Adipocyte (in vitro differentiated cells): ENCODE measurements at places on chromosomes 3 and 15.

GRCh38 chr3:53478166-53478830 is 16.1 kb upstream of the CACNA1D start:
- DNase-seq, result no peak

DNA sequence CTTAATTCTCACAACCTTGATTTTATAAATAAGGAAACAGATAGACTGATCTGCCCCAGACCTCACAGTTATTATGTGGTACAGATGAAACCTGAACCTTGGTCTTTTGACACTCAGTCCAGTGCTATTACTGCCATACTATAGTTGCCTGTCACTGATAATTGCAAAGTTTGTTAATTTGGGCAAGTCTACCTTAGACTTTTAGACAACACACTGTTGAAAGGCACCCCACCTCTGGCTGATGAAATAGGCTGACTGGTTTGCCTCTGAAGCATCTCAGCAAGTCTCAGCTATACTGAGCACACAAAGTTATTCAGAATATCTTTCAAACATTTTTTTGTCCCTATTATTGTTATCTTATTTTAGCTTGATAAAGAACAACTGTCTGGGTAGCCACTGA is 53.1 kb upstream of the MAP4 start:
- DNase-seq, result peak; percentile 35

GRCh38 chr15:74392451-74392830 is 25.0 kb upstream of the CYP11A1 start:
- DNase-seq, result peak; percentile 41

- no peak for DNase-seq
Measured at GRCh38 chr3:50243543-50243895, 7.5 kb downstream of the GNAI2 start.

DNA sequence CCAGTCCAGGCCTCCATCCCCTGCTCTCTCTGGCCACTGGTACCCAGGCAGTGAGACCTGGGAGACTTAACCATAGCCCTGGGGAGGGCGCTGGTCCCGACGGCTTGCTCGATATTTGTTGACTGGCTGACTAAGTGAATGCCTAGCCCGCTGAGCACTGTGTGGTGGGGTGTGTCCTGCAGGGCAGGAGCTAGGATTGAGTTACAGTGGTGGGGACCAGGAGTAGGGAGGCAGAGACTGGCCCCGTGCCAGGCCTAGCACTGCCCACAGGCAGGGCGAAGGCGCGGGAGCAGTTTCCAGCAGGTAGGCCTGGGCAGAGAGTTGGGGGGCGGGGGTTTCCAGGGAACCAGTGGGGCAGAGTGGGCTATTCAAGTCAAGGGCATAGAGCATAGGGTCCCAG is at the start of gene VILL:
TSS of gene VILL (plus strand) at position 260 of the 400 bp plus-strand sequence. CDS start 2,887 bp downstream, outside the sequence.
- DNase-seq, result no peak

DNA sequence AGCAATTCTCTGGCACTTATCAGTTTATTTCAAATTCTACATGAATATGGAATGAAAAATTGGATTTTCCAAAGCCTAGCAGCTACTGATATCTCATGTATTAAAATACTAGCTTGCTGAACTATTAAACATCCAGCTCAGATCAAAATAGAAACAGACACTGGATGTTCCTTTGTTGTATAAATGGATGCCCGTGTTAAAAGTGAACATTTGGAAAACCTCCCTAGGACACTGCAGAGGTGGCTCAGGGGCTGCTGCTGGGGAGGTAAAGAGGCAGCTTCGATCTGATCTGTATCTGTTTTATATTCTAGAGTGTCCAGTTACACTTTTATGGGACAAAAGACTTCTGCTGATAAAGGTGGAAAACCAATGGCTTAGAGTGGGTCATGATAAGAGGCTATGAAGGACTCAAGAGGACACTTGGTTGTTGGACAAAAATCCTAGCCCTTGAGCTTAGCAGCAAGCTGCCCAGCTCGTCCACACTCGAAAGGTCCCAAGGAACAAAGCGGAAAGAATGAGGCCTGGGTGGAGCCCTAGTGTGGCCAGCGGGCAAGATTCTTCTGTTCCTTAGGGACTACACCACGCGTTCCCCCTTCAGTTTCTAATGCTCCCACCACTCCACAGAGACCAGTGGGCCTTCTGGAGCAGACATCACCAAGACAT is 9.9 kb downstream of the MESD start:
- no peak for DNase-seq

DNA sequence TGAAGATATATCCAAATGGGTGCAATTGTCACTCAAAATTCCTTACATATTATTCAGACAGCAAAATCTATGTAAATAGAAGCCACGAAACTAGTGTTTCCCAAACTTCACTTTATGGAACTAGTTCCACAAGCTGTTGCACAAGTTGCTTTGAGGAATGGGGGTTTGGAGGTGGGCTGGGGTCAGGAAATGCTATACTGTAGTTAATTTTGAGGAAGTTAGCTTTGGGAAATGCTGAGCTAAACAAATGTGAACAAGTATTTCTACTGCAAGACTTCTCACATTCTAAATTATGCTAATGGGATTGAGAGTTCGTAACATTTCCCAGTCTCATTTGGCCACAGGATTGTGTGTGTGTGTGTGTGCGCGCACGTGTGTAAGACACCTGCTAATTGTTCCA is 28.7 kb upstream of the SAMMSON start:
- no peak for DNase-seq

DNA sequence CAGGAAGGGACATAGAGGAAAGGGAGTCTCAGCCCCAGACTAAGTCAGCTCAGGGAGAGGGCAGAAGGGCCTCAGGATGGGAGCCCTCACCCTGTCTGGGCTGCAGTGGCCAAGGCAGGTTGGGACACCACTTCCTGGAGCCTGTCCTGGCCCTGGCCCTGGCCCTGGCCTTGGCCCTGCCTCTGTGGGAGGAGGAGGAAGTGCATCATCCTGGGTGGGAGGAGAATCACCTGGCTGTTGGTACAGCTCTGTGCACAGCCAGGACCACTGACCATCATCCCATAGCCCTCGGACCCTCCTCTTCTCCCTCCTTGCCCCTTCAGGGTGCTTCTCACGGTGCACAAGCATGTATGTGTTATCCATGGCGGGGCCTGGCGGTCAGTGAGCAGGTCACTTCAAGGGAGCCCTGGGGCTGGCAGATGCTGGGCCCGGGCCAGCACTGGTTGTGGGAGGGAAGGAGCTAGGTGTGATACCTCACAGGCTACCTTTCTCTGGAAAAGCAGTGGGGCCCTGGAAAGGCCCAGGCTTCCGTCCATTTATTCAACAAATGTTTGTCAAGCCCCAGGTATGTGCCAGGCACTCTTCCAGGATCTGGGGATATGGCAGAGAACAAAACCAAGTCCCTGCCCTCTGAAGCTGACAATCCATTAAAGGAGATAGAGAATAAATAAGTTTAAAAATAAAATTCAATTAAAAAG is 8.2 kb upstream of the APEH start:
- no peak for DNase-seq

- DNase-seq, result no peak
Measured at GRCh38 chr3:37668818-37669610, 192.7 kb upstream of the CTDSPL start.

- DNase-seq, result peak; percentile 94
Measured at GRCh38 chr3:65888980-65889706, 149.6 kb downstream of the MAGI1 start.

DNA sequence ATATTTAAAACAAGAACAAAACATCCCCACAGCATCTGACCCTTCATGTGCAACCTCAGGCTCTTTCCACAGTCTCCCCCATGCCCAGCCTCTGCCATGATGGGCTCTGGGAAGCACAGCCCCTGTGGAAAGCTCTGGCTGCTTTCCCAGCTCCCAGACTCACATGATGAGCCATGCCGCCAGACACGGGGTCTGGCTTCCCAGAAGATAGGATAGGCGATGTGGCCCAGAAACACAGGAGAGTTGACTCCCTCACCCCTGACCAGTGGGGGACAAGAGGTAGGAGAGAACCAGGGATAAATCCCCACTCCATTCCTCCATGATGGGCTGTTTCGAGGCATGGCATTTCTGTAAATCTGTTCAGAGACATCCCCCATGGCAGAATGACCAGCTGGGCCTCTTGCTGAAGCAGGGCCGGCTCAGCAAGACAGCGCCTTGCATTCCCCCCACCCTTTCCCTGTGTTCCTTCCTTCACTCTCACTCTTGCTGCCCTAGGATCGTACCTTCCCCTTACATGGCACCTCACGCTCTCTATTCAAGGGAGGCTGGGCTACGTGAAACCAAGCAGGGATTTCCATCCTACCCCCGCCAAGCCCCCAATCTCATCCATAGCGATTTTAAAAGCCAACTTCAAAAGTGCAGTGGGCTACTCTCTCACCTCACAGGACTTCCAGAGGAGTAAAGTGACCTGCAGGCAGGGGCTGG is 192.4 kb downstream of the ABHD5 start:
- DNase-seq, result no peak

GRCh38 chr3:192372616-192373015 is 354.7 kb downstream of the FGF12 start:
- no peak for DNase-seq

DNA sequence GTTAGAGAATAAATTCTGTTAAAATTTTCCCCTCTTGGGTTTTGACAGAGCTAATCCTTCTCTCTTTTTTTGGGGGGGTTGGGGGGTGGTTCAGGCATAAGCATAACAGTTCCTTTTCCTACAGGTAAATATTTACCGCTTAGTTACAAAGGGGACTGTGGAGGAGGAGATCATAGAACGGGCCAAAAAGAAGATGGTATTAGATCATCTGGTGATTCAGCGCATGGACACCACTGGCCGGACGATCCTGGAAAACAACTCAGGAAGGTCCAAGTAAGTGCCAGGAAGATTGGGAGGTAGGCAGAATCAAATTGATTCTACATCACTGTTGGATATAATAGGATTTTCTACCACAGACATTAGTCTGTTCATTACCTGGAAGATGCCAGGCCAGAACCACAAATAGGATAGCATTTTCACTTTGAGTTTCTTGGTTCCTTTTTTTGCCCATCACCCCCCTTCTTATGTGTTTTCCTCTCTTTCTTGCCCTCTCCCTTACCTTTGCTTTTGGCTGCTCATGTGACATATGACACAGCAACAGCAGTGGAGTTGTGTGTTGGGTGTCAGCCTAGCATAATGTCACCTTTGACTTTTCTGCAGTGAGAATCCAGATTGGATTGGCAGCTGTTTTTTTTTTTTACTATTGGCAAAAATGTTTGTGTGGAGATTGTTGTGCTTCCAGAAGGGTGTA is 79.0 kb downstream of the CHD2 start:
- no peak for DNase-seq

- DNase-seq, result peak; percentile 46
Measured at GRCh38 chr3:172285844-172286243, 162.4 kb downstream of the GHSR start.

DNA sequence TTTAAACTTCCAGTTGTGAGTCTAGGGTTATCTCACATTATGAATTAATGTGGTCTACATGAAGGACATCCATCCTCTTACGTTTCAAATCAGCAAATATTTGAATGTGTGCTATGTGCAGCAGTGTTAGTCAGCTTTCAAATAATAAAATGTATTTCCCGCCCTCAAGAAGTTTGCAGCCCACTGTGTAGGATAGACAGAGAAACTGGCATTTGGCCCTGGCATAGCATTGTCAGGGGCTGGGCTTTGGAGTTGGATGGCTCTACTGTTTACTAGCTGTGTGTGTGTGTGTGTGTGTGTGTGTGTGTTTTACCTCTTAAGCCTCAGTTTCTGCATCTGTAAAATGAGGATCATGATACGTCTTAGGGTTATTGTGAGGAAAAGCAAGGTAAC is 400.5 kb upstream of the C2CD4B start:
- no peak for DNase-seq

GRCh38 chr15:101048176-101048575 is 129.0 kb downstream of the LRRK1 start:
- no peak for DNase-seq

DNA sequence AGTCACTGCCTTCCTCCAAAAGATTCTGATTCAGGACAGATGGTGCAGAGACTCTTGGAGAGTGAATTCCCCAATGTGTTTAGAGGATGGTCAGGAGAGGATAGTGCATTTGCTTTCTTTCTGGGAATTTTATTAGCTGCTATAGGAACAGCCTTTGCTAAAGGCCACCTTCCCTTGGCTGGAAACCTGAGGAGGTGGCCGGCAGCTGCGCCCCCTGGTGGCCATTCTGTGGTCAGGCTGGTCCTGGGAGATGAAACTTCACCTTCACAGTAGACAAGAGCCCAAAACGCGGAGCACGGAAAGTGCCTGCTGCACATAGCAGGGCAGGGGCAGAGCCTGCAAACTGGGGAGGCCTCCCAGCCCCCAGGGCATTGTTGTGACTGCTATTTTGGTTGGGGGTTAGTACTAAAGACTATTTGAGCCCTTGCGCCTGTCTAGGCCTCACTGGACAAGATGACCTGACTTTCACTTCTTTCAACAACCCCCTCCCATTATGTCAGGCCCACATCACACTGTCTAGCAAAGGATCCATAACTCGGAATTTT is 34.3 kb downstream of the SEC22C start:
- peak; percentile 77 for DNase-seq
